ENCODE measurements at places on chromosomes 1 and 21.

DNA sequence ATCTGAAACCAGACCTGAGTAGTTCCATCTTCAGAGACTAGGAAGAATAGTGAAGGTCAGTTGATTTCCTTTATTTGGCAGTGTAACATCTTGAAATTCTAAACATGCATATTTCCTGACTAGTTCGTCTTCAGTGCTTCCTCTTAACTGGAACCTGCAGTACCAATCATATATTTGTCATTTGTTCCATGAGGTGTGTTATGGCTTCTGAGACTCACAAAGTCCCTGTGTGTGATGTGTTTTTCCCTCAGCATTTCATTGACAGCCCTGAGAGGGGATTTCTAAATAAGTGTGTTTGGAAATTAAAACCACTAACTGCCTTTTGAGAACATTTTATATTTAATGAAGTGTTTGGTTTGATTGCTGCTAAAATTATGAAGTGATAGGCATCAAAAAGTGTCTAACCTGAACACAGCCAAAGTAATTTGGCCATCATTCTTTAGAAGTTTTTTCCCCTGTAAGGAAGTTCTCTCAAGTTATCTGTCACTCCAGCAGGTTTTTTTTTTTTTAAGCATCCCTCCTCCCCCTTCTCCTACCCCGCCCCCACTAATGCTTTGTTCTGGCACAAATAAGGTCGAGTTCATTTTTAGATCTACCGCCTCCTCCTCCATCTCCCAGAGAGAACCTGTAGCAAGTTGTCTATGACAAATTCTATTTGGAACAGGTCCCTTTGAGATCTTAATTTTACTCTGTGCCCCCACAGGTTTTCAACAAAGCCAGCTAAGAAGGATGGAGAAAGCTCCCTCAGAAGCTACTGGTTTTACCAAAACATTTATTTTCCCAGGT, 61.4 kb downstream of the TMEM200B start:
- DNase-seq: no peak

DNA sequence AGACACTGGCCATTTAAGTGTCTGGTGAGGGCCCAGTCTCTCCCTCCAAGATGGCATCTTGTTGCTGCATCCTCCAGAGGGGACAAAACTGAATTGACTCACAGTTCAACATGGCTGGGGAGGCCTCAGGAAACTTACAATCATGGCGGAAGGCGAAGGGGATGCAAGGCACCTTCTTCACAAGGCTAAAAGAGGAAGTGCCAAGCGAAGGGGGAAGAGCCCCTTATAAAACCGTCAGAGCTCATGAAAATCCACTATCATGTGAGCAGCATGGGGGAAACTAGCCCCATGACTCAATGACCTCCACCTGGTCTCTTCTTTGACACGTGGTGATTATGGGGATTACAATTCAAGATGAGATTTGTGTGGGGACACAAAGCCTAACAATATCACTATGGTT, 280.1 kb downstream of the HHAT start:
- no peak for DNase-seq

GRCh38 chr21:36980280-36981048, 14.0 kb upstream of the HLCS start:
- no peak for DNase-seq

DNA sequence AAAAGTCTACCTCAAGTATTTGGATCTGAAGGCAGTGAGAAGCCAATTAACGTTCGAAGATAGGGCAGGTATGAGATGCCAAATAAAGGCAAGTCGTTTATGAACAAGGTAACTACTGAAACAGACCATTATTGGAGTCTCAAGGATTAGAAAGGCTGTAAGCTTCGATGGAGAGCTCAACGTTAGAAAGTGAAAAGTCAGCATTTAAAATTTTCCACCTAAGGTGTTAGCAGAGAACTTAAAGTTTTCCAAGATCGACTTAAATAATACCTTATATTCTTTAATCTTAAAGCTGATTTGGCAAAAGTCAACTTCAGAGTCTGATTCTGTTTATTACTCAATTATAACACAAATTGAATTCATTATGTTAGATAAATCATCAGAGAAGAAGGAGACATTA, 28.1 kb downstream of the CLDN17 start:
- DNase-seq: no peak

- no peak for DNase-seq
Measured at GRCh38 chr21:14995226-14995625, 69.6 kb downstream of the NRIP1 start.

DNA sequence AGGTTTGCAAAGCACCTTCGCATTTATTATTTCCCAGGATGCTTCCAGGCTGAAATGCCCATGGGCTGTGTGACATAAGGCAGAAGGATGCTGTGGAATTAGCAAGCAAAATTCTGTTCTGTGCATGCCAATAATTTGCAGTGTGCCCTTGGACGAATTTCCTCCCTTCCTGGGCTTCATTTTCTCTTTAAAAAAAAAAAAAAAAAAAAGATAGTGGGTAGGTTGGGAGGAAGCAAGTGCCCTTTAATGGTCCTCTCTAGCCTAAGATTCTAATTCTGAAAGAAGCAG, 2.5 kb upstream of the ID3 start:
- no peak for DNase-seq

DNA sequence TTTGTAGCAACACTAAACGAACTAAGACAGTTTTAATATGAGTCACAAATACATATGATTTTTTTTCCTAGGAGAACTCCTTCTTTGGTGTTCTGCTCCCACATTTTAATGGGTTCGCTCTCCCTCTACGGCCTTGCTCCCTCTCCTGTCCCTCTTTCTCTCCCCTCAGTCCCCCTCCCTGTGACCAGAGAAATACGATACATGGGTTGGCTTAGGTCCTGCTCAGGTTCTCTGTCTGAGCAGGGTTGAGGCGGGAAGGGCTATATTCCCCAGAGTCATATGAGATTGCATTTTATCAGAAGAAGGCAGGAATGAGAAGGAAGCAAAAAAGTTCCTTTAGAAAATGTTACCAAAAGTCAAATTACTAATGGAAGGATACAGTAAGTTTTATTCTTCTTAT, 44.6 kb downstream of the UBE2U start:
- no peak for DNase-seq

DNA sequence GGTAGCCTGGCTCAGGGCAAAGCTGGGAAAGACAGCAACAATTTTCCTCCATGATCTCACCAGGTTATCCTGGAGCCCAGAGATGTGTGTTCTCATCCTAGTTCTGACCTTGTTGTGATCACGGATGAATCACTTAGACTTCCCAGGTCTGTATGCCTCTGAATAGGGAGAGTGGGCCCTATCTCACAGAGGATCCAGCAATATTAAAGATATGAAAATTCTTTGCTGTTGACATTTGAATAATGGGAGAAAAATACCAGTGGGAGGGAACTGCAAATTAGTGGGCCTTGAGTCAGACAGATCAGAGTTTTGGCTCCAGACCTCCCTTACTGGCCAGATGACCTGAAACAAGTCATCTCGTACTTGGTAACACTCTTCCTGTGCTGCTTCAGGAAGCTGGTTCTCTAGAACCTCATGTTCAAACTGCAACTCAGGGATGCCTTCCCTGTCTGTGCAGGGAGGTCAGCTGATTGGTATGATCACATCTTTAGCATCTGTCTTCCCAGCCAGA, 32.8 kb upstream of the RNF19B start:
- DNase-seq: no peak

DNA sequence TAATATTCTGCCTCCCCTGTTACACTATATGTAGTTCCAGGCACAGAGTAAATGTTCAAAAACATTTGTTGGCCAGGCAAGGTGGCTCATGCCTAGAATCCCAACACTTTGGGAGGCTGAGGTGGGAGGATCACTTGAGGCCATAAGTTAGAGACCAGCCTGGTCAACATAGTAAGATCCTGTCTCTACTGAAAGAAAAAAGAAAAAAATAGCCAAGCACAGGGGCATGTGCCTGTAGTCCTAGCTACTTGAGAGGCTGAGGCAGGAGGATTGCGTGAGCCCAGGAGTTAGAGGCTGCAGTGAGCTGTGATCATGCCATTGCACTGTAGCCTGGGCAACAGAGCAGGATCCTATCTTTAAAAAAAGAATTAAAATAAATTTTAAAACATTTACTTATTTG, 57.6 kb upstream of the SIM2 start:
- no peak for DNase-seq

GRCh38 chr1:91842056-91842455, 43.9 kb downstream of the TGFBR3 start:
- DNase-seq: no peak

GRCh38 chr1:89274411-89274857, 1.8 kb upstream of the GBP5 start:
- no peak for DNase-seq

DNA sequence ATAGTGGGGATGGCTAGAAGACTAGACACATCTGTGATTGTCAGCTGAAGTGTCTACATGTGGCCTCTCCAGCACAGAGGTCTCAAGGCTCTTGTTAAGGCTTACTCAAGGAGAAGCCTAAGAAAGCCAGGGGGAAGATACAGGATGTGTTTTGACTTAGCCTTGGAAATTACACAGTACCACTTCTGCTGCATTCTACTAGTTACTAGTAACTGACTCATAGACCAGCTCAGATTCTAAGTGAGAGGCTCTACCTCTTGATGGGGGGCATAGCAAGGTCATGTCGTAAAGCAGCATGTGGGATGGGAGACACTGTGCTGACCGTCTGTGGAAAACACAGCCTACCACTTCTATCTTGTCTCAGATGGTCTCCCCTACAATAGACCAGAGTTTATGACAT, 99.5 kb downstream of the UBE2U start:
- no peak for DNase-seq

DNA sequence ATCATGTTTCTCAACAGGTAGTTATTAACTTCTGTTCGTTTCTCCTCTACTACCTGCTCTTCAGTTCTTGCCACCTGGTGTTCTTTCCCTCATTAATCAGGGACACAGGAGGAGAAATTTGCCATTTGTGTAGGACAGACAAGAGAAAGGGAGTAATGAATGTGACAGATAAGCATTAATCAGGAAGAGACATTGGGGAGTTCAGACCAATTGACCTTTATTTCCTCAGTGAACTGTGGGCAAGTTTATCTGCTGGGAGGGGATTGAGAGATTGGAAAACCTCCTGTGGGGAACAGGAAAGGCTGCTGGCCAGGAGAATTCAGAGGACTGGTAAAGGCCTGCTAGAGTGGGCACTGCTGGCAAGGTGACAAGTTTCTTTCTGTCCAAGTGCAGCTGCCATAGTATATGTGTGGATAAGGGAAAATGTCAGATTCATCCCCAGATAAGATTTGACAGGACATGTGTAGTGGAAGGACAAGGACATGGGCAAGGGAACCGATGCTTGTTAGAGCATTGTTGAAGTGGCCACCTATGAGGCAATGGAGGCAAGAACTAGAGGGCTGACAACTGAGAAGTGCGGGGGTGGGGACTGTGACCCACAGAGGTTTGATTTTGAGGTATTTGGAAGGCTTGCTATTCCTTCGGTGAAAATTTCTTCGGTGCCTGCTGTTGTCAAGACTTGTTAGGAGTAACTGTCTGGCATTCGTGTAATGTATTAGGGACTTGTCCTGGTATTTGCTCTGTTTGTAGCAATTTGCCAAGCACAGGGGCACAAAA, 12.6 kb downstream of the SZT2 start:
- DNase-seq: no peak

DNA sequence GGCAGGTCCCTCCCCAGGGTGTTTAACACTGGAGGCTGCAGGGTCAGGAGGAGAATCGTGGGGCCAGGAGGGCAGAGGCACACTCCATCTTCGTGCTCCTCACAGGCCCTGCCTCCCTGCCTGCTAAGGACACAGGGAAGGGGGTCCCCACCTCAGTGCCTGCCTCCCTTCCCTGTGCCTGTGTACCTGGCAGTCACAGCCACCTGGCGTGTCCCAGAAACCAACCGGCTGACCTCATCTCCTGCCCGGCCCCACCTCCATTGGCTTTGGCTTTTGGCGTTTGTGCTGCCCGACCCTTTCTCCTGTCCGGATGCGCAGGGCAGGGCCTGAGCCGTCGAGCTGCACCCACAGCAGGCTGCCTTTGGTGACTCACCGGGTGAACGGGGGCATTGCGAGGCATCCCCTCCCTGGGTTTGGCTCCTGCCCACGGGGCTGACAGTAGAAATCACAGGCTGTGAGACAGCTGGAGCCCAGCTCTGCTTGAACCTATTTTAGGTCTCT, 623 bp upstream of the BGLAP start:
- DNase-seq: no peak

GRCh38 chr1:31789259-31790065, 25.3 kb upstream of the ADGRB2 start:
- DNase-seq: peak; percentile 91

DNA sequence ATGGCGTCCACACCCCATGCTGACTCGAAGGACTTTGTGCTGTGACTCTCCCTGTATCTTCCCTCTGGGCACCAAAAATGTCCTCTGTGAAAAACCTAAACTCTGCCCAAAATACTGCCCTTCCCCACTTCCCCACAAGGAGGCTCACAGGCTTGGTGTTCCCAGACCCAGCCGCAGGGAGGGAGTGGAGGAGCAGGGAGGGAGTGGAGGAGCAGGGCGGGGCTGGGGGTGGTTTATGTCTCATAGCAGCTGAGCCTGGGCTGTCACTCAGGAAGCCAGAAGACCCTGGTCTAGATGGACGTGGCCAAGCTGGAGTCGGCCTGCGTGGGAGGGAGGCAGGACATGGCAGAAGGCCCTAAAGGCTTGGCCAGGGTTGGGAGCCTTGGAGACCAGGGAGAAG, 461.7 kb downstream of the PTPRU start:
- DNase-seq: no peak

GRCh38 chr1:117886101-117886795, 43.2 kb downstream of the GDAP2 start:
- DNase-seq: no peak

GRCh38 chr1:194026422-194026821, 840.0 kb upstream of the B3GALT2 start:
- DNase-seq: no peak

DNA sequence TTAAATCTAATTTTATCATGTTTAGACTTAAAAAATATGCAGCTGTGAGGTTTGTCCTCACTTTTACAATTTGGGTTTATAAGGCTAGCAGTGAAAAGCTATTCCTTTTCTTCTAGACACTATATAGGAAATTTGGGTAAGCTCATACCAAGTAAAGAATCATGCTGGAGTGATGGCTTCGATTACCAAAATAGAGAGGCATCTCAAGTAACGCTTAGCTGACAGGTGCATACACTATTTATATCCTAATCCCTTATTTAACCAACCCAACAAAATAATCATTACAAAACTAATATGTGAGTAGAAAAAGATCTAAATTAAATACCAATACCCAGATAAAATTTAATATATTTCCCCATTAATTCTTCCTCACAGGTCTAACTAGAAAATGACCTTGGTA, 193.2 kb downstream of the LHX8 start:
- DNase-seq: no peak

DNA sequence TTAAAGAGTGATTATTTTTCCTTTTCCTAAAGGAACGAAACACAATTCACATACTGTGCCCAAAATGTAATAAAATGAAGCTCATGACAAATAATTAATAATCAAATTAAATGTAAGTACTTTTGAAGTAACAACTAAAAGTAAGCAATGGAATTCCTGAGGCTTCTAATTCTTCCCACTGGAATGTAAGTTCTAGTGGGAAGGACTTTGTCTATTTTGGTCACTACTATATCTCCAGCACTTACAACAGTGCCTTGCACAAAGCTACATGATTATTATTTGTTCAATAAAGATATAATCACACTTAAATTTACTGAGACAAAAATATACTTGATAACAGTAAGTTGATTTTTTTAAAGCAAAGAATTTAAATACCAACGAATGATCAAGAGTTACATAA, 128.8 kb downstream of the COQ8A start:
- no peak for DNase-seq

- DNase-seq: peak; percentile 76
Measured at GRCh38 chr1:153990468-153991150, at the start of gene RPS27. Gene RPS27 (plus strand): TSS chr1:153990762. CDS start chr1:153990797, 35 bp downstream.

- DNase-seq: no peak
Measured at GRCh38 chr1:151892190-151892589, 17.1 kb downstream of the THEM4 start.

GRCh38 chr1:214292322-214292721, 11.4 kb downstream of the SMYD2 start:
- DNase-seq: no peak

Data from activated naive CD4-positive, alpha-beta T cell (primary cell).